ENCODE measurements at places on chromosomes 2 and 18.
A peak's percentile ranks its signal among the peaks of the same experiment; 100 is the strongest.

GRCh38 chr2:76187415-76187814, 476.7 kb upstream of the GCFC2 start:
- no peak for DNase-seq

DNA sequence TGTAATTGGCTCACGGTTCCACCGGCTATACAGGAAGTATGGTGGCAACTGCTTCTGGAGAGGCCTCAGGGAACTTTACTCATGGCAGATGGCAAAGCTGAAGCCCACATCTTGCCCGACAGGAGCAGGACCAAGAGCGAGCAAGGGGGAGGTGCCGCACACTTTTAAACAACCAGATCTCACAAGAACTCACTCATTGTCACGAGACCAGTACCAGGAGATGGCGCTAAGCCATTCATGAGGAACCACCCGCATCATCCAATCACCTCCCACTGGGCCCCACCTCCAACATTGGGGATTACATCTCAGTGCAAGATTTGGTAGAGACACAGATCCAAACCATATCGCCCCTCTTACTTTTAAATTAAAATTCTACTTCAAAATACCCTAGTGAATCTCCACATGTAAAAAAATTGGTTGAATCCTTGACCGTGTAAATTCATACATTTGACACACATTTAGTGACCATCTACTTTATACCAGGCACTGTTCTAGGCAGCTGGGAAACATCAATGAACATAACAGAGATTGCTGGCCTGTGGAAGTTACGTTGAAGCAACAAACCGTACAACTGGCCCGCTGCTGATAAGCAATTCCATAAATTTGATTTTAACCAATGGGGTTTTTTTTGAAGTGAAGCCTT, 87.6 kb downstream of the ALPK2 start:
- DNase-seq = no peak

- DNase-seq = no peak
Measured at GRCh38 chr2:30280596-30281434, 49.5 kb downstream of the LBH start.

DNA sequence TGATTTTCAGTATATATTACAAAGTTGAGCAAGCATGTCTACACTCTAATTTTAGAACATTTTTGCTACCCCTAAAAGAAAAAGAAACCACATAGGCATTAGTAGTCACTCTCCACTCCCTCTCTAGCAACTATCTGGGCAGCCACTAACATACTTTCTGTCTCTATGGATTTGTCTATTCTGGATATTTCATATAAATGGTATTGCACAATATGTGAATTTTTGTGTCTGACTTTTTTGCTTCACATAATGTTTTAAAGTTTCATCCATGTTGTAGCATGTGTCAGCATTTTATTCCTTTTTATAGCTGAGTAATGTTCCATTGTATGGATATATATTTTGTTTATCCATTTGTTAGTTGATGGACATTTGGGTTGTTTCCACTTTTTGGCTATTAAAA, 232.5 kb upstream of the CTAGE1 start:
- DNase-seq = no peak

DNA sequence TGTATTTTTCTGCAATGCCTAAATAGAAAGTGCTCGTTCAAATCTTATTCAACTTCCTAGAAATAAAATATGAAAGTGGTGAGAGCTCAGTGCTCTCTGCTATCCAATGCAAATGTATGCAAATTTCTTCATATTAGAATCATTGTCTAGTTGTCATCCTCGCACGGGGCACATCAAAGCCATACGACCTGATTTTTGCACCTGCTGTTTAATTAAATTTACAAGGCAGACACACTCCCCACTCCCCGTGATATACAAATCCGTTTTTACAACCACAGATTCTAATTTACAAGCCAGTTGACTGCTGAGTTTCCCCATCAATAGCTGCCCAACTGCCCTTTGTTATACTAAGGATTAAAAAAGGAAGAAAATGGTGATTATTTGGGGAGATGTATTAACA, 284.6 kb downstream of the RNF144A start:
- DNase-seq = no peak

- no peak for DNase-seq
Measured at GRCh38 chr2:1731963-1732768, 12.1 kb downstream of the PXDN start.

DNA sequence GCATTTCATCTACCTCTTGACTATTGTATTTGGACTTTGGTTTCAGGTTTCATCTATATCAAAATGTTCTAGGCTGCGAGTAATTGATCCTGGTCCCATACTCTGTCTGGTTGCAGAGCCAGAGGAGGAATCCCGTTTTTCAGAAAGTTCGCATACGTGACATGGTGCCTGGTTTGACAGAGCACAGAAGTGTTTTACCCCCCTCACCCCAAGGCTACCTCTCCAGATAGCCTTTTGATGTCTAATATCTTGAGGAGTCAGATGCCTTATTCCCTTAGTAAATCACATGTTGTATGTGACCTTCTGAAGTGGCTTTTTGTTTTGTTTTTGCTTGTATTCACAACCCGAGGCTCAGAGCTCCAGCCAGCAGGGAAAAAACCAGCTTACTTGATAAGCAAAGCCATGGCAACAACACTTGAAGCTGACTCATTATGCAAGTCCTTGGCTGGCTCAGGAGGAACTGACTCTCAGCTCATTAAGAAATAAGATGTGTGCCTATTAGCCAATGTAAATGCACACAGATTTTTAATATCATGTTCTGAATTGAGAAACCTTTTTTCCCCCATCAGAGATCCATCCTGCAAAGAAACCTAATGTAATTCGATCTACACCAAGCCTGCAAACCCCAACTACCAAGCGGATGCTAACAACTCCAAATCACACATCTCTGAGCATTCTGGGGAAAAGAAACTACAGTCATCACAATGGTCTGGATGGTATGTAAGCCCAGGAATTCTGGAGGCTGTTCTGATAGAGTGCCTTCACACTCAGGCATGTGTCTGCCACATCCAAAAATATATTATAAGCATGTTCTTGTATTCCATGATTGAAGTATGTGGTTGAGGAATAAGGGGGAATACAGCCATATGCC, 41.4 kb downstream of the OXER1 start:
- DNase-seq = no peak

- DNase-seq = no peak
Measured at GRCh38 chr2:96824079-96824870, 8.2 kb downstream of the CNNM3 start.

- no peak for DNase-seq
Measured at GRCh38 chr2:39304200-39304599, 60.4 kb upstream of the CDKL4 start.

GRCh38 chr2:218962859-218963492, 3.5 kb downstream of the CDK5R2 start:
- DNase-seq = peak; percentile 28

DNA sequence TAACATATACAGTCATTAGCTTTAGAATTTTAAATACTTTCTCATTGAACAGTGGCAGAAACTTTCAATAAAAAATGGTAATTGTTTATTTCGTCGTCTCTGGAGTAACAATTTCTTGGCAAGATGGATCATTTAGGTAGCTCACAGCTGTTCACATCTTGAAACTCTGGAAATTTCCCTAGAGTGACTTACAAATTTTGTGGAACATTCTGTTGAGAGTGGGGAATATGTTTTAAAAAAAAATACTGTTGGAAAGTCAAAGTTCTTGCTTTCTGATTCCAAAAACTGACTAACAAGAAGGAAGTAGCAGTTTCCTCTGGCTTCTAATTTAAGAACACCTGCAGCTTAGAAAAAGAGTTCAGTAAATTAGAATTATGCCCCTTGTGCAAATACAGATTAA, 11.2 kb upstream of the CALCRL start:
- DNase-seq = no peak

GRCh38 chr2:23536326-23536725, 151.3 kb downstream of the KLHL29 start:
- no peak for DNase-seq

DNA sequence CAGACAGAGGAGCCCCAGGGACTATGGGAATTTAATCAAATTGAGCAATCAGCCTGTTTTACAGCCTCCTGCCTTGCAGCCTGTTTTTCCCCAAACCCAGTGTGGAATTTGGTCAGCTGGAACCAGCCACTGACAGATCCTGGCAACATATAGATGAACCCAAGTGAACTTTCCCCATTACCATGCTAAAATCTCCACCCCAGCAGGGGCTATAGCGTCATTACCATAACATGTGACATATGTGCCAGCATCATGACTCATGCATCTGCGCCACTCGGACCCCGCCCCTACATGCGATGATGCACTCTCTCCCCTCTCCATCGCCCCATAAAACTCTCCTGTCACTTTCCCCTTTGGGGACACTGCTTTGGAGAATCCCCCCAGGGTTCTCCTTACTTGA, 17.3 kb upstream of the FEZ2 start:
- DNase-seq = no peak

GRCh38 chr2:182915369-182916326, 49.2 kb upstream of the FRZB start:
- no peak for DNase-seq

GRCh38 chr2:194705398-194705797, 951.6 kb upstream of the SLC39A10 start:
- no peak for DNase-seq

DNA sequence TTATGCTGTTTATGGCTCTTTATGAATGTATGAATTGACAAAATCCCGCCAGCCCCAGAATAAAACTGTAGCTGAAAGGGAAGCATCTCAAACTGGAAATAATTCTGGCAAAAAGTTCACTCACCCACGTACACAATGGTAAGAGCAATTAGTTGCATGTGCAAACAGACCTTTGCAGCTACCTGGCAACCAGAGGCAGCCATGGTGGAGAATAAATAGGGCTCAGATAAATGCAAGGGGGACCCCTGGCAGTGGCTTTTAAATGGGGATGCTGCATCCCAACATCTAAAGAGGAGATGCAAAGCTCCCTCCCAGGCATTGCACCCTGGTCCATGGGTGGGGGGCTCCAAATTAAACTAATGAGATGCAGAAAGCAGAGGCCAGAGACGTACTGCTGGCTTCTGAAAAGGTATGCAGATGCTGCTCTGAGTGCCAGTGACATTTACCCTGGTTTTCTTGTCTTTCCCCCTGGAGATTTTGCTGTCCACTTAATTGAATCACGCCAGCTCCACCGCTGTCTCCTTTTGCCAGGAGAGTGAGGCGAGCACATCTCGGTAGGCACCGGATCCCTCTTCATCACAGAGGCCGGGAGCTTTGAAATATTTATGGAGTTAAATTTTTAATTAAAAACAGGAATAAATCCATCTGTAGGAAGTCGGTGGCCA, 126.6 kb upstream of the NRP2 start:
- DNase-seq = no peak

GRCh38 chr2:162676515-162676914, 162.1 kb downstream of the KCNH7 start:
- DNase-seq = no peak

- no peak for DNase-seq
Measured at GRCh38 chr18:67665266-67665665, 148.7 kb upstream of the DSEL start.

GRCh38 chr2:54638103-54638502, 85.4 kb upstream of the EML6 start:
- no peak for DNase-seq

- DNase-seq = no peak
Measured at GRCh38 chr2:39481611-39482010, 44.5 kb upstream of the MAP4K3 start.

DNA sequence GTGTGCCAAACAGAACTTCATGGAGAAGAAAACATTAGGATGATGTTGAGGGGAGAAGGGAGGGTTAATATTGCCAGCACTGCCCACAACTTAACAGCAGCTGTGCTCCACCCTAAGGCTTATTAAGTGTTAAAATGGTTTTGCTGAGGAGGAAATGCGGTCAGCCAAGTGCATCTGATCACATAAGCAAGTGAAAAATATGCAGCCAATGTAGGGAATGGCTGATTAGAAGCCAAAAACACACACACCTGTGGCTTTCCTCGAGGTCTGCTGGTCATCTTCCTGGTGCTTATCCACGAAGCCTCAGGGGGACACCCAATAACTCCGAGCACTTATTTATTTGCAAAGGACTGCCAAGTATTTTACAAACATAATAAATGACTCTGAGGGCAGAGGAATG, 66.3 kb upstream of the GPR45 start:
- no peak for DNase-seq

GRCh38 chr2:174664084-174664759, 66.6 kb upstream of the WIPF1 start:
- no peak for DNase-seq

DNA sequence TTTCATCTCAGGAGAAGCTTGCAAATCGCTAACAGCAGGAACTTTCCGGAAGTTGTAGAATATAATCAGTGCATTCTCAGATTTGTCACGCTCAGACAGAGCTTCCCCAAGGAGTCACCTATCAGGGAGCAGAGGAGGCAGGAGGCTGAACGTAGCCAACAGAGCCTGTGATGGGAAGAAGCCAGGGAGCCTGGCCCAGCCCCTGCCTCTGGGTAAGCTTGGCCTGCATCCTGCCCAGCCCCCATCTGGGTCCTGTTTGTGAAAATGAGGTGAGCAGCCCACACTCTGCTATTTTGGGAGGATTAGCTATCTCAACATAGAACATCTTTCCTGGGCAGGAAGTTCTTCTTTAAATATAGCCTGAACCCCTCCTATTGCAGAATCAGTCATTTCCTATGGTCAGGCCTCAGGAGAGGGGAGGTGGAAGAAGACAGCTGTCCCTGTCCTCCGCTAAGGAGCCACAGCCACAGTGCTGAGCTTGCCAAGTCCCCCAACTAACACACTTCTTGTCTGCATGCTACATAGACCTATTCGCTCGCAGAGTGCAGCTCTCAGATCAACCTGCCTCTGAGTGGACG, 19.2 kb upstream of the PKDCC start:
- DNase-seq = no peak
